Activated CD4-positive, alpha-beta T cell treated with anti-CD3 and anti-CD28 coated beads, Interleukin-2, amount 50 U/mL, for 16 hours (primary cell): ENCODE measurements at places on chromosomes 3 and 15.

DNA sequence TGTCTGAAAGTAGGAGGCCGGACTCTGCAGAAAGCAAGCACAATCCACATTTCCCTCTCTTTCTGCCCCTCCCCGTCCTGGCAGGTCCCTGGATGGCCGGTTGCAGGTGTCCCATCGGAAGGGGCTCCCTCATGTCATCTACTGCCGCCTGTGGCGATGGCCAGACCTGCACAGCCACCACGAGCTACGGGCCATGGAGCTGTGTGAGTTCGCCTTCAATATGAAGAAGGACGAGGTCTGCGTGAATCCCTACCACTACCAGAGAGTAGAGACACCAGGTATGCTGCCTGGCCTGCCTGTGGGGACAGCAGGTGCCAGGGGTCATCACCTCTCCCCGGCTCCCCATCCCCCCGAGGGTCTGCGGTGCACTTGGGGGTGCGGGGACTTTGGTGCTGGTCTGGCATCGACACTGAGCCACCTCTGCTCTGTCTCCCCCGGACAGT, 89.6 kb downstream of the AAGAB start:
- no peak for DNase-seq

DNA sequence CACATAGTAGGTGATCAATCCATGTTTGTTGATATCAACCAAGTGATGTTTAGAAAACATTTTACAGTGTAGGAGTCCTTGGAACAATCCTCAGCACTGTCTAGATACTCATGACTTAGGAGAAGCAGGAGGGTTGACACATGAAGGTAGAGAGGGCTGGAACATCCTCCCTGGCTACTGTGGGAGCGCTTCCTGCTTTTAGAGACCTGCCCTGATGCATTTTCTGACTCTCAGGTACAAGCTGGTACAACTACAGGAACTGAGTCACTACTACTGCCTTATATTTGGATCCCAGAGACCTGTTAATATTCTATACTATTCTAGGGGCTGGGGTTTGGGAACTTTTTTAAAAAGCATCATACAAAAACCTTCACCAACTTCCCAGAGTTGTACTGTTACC, 20.1 kb downstream of the GPR156 start:
- no peak for DNase-seq

GRCh38 chr3:144458283-144458682, 486.7 kb downstream of the DIPK2A start:
- DNase-seq: no peak

GRCh38 chr3:35745802-35746484, 106.6 kb downstream of the ARPP21 start:
- no peak for DNase-seq

- peak; percentile 61 for DNase-seq
Measured at GRCh38 chr15:64461721-64462162, 1.4 kb downstream of the ZNF609 start.

DNA sequence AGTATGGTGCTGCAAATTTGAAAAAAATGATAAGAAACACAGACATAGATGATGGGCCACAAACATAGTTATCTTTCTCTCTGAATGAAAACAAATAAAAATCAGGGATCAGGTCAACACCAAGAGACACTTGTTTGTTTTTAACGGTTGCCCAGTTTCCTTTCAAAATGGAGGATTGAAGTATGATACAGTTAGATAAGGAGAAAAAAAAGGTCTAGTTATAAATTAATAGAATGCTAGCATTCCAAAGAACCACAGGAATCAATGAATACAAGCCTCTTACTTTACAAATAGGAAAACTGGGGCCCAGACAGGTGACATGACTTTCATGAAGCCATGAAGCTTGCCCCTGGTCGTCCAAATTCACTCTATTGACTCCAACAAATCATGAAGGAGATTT, 305.1 kb downstream of the ZNF621 start:
- DNase-seq: no peak

DNA sequence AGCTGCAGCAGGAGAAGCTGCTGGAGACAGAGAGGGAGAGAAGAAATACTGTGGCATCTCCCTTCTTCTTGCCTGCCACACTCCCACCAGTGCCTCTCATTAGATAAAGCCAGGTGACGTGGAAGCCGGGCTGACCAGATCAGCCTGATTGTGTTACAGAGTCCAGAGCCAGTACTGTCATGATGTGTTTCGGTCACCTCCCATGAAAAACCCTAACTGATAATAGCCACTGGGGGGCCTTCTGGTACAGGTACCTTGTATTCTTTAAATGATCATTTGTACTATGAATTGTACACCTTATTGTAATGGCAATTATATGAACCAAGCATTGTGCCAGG, 125.8 kb upstream of the TMEM108 start:
- DNase-seq: no peak

DNA sequence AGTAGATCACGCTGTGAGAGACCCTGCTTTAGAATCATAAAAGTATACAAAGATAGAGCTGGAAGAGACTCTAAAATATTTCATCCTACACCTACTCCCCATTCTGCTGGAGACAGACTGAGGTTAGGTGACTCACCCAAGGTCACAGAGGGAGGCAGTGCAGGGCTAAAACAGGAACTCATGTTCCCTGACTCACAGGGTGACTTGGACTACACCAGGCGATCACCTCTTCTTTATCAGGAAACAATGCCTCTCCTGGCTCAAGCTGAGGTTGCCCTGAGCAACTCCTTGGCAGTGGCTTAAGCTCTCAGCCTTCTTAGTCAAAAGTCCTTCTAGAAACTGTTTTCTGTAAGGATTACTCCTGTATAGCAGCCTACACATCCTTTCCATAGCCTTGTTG, 26.4 kb upstream of the TNFAIP8L3 start:
- no peak for DNase-seq
